ENCODE measurements at places on chromosomes 12 and 14.
A peak's percentile ranks its signal among the peaks of the same experiment; 100 is the strongest.

DNA sequence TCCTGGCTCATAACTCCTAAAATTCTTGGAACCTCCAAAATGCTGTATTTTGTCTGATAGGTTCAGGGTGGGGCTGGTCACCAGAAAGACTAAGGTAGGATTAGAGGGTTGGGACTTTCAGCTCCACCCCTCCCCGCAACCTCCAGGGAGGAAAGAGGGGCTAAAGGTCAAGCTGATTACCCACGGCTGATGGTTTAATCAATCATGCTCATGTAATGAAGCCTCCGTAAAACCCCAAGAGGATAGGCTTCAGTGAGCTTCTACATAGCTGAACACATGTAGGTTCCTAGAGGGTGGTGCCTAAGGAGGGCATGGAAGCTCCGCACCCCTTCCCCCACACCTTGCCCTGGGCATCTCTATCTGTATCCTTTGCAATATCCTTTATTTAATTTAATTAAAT lies 60.0 kb downstream of the DGLUCY start:
- no peak for DNase-seq

GRCh38 chr14:21001218-21001617 lies 2.1 kb downstream of the SLC39A2 start:
- no peak for DNase-seq

DNA sequence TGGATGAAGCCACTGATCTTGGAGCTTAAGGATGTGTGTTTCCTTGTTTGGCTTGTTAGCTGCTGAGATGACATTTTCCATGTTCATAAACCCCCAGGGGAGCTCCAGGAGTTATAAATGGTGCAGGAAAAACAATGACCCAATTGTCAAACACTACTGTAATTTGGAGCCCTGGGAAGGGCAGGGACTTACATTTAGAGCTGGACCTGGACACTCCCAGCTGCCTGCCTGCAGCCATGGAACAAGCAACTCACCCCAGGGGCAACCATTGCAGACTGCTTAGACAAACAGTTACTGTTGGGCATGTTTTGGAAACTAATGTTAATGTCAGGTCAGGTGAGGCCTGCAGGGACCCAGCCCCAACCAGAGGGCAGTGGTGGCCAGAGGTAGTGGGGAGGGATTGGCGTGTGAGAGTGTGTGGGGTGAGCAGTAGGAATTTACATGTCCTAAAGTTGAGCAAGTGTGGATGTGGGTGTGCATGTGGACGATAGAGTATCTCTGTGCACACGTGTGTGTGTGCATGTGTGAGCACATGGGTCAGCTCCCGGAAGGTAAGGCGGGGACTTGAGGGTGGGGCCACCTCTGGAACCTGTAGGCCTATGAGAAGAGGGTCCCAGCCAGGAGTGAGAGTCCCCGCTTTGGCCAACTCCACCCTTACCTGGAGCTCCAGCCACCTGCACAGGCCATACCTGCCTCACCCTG lies 86.4 kb upstream of the NOS1 start:
- no peak for DNase-seq

DNA sequence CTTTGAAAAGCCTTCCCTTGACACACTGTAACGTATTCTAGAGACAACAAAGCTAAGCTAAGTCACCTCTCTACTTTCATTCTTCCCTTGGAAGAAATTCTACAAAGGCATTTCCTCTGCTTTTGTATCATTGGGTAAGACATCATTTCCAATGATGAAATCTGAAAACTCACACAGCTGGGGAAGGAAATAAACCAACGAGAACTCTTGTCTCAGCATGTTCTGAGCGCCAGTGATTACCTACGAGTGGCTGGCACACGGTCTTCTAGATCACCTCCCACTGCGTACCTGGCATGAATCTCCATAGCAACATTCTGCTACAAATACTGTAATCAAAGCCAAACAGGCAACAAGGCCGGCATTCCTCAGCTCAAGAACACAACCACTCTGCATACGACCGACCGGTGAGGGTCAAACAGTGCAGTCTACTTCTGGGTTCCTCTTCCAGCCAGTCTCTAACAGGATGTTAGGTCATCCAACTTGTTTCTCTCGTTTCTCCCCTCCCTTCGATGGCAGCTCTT lies 7.6 kb downstream of the VPS37B start:
- DNase-seq: peak; percentile 67

- DNase-seq: no peak
Observed at GRCh38 chr12:80509781-80510556, 65.9 kb downstream of the PTPRQ start.

DNA sequence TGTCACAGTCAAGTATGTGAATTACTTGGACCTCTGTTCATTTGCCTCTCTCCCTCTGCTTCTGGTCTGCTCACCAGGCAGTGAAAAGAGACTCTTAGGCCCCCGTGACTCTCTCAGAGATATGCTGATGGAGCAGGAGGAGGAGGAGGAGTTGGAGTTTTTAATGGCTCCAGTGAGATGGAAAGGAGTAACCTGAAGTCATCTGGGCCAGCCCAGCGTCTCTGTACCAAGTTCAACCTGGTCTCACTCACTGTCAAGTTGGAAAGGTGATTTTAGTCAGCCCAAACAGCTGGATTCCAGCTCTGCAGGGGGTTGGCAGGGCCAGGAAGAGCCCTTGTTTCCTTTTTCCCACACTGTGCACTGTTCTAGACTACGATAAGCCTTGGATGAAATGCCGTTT lies 48.6 kb downstream of the SH2B3 start:
- DNase-seq: no peak

- no peak for DNase-seq
Observed at GRCh38 chr12:48156652-48157017, 680 bp downstream of the ASB8 start.

DNA sequence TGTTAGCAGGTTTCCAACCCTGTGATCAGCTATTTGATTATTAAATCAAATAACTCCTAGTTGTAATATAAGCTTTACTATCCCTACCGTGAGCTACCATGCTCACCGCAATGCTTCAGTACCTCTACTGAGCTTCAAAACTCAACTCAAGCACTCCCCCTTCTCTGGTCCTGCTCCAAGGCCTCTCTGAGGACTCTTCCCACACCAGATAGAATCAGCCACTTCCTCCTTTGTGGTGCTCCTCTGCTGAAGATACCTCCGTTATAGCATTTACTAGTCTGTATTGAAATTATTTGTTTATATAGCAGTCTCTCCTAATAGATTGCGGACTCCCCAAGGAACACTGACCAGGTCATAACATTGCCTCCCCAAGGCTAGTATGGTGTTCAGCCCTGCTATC lies 17.5 kb downstream of the AREL1 start:
- DNase-seq: no peak

GRCh38 chr12:89464974-89465592 lies 59.5 kb downstream of the GALNT4 start:
- DNase-seq: no peak

DNA sequence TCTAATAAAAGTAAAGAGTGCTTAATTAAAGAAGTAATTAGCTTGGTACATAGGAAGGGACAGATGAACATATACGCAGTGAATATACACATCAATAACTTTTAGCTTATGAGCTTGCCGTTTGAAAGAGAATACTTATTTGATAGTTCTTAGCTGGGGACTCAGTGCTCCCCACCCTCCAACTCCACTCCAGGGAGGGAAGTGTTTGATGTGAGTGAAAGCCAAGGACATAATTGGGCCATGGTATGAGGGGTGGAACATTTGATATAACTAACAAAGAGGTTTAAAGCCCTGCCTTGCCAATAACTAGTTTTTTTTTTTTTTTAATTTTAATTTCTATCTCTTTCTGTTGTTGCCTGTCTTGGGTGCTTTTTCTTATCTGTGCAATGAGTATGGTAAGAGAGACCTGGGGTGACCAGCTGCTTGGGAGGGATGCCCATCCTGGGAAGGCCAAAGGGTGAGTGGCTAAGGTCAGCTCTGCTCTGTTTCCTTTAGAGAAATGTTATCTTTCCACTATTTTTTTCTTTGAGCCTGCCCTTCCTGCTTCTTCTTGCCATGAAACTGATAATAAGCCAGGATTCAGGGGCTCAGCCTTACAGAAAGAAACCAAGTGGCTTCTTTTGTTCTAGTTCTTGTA lies 132.8 kb upstream of the CPSF6 start:
- DNase-seq: no peak

- no peak for DNase-seq
Observed at GRCh38 chr12:100265732-100266584, 921 bp downstream of the DEPDC4 start.

DNA sequence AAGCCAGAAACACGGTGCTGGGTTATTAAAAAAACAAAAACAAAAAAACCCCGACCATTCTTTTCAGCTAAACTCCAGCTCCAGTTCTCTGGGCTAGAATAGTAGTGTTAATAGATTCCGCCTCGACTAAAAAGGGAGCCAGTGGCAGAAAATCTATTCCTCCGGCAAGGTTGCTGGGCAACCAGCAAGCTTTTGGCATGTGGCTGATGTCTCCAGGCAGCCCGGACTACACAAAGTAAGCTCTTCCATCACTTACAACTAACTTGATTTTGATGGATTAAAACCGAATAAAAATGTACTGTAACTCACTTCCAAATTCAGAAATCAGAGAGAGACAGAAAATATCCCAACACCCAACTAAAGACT lies 126.4 kb upstream of the FOXN3 start:
- DNase-seq: no peak

DNA sequence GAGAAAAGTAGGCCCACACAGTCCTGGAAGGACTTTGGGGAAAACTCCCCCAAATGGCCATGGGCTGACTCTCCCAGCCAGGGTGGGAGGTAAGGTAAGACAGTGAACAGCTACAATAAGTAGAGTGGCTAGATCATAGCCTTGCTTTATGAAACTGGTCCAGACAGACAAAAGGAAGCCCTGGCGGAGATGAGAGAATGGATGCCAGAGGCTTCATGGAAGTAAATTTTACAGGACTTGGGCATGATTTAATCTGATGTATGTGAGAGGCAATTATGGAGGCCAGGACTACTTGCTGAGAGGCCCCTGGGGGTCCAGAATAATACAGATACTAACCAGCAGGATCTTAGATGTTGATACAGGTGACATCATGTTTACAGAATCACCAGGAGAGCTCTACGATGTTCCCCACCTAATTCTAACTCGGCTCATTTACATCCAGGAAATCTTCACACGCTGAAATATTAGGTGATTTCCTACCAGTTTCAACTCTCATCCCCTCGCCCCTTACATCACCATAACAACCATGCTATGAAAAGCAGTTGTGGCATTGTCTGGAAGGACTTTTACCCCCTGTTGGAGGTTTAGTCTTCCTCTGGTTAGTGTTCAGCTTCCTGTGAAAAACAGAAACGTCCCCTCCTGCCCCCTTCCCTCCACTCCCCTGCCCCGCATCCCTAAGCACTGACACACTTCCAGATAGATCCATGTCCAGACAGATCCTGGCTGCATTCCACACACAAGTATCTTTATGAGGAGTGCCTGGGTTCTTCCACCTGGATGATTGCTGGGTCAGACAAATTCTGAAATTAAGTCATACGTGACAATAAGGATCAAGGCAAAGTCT lies 39.5 kb upstream of the NT5DC3 start:
- peak; percentile 21 for DNase-seq

- no peak for DNase-seq
Observed at GRCh38 chr14:95666450-95666849, 19.8 kb upstream of the TCL1B start.

DNA sequence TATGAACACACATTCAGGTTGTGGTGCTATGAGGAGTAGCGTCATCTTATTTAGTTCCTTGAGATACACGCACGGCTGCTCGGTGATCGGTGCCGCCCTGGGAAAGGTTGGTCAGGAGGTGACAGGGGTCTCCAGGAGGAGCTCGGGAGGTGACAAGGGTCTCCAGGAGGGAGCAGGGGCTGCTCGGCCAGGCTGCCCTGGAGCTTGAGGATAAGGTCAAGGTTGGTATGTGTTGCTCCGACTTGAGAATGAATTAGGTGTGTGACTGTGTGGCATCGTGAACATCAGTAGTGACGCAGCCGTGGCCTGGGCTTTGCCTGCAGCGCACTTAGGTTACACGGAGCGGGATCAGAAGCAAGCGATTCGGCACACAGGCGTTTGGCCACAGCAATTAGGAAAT lies 36.2 kb downstream of the CCDC92 start:
- DNase-seq: no peak

DNA sequence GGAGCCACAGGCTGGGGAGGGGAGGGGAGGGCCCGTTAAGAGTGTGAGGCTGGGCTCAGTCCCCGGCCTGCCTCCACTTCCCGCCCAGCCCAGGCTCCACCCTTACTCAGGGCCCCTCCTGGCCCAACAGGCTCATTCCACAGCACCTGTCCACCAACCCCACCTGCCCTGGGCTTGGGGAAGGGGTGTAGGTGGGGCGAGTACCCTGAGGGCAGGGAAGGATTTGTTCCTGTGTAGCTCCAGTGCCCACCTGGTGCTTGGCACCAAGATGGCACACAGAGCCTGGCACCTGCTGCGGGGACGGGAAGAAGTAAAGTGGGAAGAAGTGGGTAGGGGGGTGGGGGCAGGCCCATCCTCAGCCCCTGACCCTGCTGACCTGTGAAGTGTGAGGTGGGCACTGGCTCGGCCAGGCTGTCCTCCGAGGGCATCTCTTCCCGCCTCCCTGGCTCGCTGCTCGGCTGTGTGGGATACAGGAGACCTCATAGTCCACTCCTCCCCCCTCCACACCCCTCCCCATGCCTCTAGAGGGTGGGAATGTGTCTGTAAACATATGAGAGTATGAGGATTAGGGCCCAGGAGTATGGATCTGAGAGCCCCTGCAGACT lies 35.1 kb downstream of the NCKAP5L start:
- no peak for DNase-seq

DNA sequence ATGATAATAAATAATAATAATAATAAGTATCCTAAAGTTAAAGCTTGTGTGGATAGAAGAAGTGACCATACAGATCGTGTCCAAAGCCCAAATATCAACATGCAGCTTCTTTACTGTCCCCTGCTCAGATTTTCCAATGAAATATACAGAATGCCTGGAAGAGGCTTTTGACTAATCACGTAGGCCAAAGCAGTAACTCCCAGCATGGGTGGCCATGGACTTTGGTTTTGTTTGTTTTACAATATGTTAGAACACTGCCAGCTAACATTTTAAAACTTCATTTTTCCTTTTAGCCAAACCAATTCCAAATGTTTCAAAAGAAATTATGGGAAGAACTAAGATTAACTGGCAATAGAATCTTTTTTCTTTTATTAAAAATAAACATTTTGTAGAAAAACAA lies 400.0 kb upstream of the FLRT2 start:
- DNase-seq: no peak

GRCh38 chr12:97877404-97877803 lies 414.8 kb downstream of the RMST start:
- no peak for DNase-seq

DNA sequence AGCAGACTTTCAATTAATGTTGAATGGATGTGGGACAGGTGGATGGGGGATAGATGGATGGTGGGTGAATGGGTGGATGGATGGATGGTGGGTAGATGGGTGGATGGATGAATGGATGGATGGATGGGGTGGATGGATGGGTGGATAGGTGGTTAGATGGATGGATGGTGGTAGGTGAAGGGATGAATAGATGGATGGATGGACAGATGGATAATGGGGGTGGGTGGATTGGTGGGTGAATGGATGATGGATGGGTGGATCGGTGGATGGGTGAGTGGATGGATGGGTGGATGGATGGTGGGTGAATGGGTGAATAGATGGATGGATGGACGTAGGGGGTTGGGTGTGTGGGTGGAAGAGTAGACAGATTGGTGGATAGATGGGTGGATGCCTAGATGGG lies 14.0 kb upstream of the INF2 start:
- no peak for DNase-seq

GRCh38 chr12:1161197-1161596 lies 170.2 kb downstream of the ERC1 start:
- DNase-seq: no peak

- DNase-seq: no peak
Observed at GRCh38 chr14:72889366-72889765, 4.5 kb downstream of the DPF3 start.

GRCh38 chr12:92628476-92628875 lies 74.3 kb upstream of the PLEKHG7 start:
- DNase-seq: no peak

- DNase-seq: no peak
Observed at GRCh38 chr14:51321036-51321435, 81.0 kb downstream of the TMX1 start.

Measured in activated CD4-positive, alpha-beta T cell treated with anti-CD3 and anti-CD28 coated beads, Interleukin-2, amount 50 U/mL, for 16 hours (primary cell).